ENCODE measurements at places on chromosomes 16 and 17.

GRCh38 chr17:50766222-50767023 lies 895 bp downstream of the ANKRD40CL start:
- no peak for DNase-seq

DNA sequence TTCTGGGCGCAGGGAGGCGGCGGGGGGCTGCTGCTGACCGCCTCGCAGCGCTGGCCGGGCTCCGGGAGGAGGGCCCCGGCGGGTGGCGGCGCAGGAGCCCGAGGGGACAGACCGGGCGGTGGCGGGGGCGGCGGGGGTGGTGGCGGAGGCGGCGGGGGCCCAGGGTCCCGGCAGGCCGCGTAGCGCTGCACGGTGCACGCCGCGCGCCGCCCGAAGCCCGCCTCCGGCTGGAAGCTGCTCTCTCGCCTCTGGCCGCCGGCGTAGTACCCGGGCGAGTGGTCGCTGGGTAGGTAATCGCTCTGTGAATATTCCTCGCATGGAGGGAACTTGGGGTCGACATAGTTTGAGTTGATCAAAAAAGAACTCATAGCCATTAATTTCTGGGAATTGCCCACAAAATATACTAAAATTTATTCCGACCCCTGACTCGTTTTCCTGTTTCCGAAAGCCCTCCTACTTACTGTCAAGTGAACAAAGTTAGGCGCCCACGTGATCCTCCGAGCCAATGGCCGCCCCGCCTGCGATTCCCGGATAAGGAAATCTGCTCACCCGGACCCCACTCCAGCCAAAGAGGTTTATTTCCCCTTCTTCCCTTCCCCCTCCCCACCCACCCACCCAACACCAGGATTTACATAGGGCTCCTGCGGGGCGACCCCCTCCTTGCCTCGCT lies at the start of gene HOXB4:
TSS of gene HOXB4 (minus strand) at position 405 of the 670 bp plus-strand sequence. CDS start at position 374, 31 bp downstream.
- peak; percentile 93 for DNase-seq

GRCh38 chr17:56979091-56979480 lies 1.2 kb downstream of the SCPEP1 start:
- DNase-seq, result no peak

GRCh38 chr17:5585836-5586521 lies 1.7 kb upstream of the NLRP1 start:
- no peak for DNase-seq
